ENCODE measurements at places on chromosomes 7 and 10.

DNA sequence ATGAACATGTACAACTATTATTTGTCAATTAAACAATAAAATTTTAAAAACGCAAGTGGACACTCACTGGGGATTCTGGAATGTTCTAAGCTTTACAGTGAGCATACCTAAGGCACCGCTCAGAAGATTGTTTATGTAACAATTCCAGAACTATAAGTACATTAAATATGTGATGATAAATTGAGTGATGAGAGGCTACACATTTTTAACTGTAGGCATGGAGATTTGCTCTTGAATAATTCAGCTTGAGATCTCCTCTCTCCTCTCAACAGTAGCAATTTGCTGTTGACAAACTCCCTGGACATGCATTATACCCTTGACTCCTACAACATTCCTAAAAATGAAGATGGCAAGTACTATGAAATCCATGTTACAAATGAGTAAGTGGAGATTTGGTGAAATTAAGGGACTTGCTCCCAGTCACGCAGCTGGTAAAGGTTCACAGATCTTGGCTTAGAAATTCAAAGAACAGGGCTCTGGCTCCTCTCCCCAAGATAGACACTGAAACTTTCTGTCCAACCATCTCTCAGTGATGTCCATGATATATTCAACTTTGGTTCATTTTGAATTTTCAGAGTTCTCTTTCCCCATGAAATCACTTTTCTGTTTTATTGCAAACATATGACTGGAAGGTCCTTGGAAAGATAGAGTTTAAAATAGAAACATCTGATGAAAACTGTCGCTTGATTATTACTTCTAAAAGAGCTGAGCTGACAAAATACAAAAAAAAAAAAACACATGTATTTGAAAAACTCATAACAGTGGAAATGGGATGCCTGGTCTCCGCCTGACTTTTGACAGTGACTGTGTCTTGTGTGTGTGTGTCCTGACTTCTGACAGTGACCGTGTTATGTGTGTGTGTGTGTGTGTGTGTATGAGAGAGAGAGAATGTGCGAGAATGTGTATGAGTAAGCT is 488.3 kb downstream of the TNS3 start:
- DNase-seq, result no peak

DNA sequence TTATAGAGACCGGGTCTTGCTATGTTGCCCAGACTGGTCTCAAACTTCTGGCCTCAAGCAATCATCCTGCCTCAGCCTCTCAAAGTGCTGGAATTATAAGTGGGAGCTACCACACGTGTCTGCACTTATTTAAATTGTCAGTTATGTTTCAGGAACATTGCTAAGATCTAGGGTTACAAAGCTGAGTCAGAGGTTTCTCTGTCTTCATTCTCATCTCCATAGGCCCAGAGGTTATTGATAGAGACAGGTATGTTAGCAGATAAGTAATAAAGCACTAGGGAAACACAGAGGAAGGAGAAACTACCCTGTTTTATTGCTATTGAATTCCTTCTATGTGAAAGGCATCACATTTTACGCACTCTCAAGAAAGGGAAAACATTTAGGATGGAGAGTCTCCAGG is 214.1 kb downstream of the REEP3 start:
- no peak for DNase-seq

DNA sequence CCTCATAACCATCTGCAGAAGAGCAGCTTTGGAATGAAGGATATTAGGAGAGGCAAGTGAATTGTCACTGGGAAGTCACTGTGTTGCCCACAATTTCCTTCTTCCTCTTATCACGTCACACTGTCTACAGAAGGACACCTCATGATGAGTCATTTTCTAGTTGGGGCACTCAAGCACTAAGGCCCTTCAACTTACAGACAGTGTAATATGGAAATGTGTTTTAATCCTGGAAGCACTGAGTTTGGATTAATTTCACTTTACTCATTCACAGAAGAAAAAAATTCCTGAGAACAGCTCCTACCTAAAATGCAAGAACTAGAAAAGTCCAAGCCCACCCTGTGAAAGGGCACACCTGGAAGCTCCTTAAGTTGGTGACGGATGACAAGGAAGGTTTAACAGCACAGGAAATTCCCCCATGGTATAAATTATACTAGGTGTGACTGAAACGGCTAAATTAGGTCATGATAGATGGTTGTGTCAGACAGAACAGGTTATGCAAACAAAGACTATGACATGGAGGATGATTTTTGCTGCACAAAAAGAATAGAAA is 56.6 kb downstream of the PARD3 start:
- no peak for DNase-seq

DNA sequence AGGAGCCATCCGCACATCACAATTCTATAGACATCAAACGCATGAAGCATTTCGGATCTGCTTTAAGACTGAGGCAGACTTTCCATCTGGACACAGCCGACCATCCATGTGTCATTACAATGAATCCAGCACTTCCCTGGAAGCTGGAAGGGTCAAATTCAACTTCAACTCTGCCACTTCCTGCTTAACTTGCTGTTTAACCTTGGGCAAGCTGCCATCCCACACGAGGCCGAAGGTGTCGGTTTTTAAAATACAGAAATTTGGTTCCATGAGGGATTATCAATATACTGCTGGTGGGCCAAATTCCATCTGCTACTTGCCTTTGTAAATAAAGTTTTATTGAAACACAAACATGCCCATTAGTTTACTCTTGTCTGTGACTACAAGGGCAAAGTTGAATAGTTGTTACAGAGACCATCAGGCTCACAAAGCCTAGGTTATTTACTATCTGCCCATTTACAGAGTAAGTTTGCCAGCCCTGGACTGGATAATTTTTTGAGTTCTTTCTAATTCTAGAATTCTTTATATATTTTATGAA is 134.6 kb downstream of the FAM204A start:
- DNase-seq, result no peak

- no peak for DNase-seq
Measured at GRCh38 chr7:82384051-82384464, 59.5 kb downstream of the CACNA2D1 start.

DNA sequence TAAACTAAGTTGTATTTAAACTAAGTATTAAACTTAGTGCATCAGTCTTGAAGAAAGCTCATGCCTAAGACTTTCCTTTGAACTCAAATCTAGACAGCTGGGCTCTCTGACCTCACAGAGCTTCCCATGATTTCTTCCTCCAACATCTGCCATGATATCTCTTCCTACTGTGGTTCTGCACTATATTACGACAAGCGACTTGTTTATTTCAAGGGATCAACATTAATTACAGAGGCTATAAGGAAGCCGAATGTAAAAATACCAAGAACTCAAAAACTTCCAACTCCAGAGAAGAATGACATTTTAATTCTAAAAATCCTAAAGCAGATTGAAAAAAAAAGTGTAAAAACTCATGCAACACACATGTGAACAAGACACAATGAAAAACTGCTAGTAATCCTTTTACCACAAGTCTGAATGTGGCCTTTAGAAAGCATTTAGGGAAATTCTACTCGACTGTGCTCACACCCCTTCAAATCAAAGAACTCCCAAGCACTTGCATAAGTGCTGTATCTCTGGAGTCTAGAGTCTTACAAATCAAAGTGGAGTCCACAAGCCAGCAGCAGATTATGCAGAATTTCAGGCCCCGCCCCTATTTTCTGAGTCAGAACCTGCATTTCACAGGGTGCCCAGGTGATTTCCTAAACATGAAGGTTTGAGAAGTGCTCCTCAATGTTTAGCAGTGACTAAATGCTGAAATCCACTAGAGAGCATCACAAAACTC is 22.7 kb upstream of the WASHC2A start:
- no peak for DNase-seq

- DNase-seq, result no peak
Measured at GRCh38 chr7:149836434-149836833, 1.7 kb upstream of the ZNF862 start.

DNA sequence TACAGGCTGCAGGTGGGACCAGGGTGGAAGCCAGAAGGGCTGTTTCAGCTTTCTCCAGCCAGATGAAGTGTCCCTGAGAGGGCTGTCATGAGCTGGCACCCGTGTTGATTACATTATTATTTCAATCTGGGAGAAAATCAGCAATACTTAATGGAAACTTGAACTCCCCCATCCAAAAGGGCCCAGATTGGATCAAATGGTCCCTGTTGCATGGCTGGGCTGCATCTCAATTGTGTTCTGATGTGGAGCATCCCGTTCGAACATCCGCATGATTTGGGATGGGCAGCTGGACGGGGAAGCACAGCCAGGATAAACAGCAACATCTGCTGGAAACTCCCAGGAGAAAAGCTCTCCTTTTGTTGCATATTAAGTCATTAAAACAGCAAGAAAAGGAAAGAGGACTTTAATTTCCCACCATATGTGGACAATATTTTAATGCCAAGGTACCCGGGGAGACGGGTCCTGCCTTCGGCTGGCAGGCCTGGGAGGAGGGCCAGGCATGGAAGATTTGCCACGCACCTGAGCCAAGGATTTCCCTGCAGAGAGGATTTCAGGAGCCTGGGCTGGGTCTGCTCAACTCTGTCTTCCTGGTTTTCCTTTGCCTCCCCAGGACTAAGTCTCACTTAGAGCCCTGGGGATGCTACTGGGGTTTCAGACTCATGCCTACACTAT is 52.4 kb downstream of the NPTX2 start:
- DNase-seq, result no peak

DNA sequence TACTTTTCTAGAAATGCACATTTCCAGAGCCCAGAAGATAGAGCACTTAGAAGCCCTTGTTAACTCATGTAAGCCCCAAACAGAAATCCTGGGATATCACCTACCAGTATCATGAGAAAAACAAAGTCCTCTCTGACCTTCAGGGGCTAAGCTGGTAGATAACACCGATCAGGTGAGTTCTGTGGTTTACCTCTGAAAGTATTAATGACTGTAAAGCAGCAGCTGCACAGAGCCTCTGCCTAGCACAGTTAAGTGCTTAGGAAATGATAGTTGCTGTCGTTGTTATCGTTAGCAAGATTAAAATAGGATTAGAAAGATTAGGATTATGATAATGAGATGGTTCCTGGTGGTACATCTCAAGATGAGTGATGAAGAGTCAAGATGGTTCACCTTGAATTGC is 64.9 kb downstream of the PLXNA4 start:
- DNase-seq, result no peak

DNA sequence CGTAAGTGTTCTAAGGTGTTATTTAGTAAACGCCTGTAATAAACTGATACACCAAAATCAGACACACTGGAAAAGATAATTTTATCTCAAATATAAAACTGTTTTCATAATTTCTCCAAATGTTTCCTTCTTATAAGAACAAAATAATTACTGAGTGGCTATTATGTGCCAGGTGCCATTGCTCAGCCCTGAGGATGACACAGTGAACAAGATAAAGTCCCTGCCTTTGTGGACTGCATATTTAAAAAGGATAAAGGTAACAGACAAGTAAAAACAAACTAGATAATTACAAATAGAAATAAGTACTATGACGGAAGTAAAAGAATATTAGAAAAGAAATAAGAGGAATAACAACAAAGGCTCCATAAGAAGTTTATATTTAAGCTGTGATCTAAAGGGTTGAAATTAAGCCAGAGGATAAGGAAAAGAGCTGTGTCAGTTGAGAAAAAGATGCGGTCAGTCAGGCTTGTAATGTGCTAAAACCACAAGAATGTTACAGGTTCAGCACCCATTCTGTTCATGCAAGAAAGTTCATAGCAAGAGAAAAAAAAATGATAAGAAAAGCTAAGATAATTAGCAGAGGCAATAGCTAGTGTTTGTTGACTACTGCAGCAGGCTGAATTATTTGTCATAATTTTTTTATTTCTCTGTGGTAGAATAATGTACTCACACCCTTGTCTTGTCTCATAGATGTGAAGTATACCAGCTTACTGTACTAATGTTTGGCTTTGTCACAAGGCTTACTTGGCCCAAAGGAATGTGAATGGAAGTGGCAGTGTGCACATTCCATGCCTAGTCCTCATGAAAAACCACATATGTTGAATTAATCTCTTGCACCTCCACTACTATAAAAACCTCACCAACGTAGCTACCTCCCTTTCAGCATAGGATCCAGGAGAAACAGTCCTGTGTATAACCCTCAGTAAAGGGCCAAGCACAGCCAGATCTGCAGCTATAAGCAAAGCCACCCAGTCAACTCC is 75.1 kb downstream of the CRPPA start:
- no peak for DNase-seq

DNA sequence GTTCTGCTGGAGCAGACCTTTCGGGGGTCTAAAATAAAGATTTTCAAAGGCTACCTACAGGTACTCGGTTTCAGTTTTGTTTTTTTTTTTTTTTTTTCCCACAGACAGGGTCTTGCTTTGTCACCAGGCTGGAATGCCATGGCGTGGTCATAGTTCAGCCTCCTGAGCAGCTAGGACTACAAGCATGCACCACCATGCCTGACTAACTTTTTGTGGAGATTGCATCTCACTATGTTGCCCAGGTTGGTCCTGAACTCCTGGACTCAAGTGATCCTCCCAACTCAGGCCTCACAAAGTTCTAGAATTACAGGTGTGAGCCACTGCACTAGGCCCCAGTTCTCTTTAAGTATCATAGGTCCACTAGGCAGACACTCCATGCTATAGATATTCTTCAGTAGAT is 34.5 kb downstream of the BAMBI start:
- no peak for DNase-seq

GRCh38 chr10:85665681-85666080 is 700.9 kb downstream of the GRID1 start:
- DNase-seq, result no peak
